ENCODE measurements at places on chromosomes 1 and 21.

DNA sequence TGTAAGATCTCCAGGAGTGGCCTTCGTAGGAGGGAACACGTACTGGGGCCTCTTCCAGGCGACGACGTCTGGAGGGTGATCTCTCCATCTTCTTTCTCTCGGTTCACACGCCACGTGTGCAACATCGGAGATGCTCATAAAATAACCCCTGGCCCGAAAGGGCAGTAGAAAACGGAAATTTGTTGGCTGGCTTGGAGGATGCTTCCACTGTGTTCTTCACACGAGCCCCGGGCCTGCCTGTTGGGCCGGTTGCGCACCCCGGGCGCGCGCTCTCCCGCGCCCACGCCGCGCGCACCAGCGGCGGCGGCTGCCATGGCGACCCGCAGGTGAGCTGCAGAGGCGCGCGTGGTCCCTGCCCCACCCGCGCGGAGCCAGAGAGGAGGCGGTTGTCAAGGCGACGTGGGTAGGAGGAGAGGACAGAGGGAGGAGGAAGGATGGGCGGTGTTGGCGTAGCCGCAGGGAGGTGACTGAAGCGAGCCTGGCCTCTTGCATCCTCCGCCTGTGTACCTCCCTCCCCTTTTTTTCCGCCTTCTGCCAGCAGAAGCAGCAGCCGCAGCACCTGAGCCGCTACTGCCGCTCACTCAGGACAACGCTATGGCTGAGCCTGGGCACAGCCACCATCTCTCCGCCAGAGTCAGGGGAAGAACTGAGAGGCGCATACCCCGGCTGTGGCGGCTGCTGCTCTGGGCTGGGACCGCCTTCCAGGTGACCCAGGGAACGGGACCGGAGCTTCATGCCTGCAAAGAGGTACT is at the start of gene ELAPOR1:
ELAPOR1 (plus strand) TSS at position 526 of the 752 bp plus-strand sequence; CDS start at position 595, 69 bp downstream.
- DNase-seq = peak; percentile 16

DNA sequence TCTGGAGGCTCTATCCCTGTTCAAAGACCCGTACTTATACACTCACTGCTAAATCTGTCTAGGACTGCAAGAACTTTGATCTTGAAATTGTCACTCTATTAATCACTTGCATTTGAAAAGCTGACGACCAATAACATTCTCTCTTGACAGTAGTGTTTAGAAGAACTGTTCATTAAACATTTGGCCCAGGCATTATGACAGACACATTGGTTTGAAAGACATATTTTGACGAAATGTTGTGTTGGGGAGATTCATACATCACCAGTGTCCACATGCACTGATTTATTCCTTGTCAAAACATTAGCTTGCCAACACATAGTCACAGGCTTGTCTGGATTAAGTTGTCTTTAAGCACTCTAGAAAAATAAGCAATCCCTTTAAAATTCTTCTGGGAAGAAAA is 951.3 kb downstream of the ADGRL2 start:
- DNase-seq = no peak

DNA sequence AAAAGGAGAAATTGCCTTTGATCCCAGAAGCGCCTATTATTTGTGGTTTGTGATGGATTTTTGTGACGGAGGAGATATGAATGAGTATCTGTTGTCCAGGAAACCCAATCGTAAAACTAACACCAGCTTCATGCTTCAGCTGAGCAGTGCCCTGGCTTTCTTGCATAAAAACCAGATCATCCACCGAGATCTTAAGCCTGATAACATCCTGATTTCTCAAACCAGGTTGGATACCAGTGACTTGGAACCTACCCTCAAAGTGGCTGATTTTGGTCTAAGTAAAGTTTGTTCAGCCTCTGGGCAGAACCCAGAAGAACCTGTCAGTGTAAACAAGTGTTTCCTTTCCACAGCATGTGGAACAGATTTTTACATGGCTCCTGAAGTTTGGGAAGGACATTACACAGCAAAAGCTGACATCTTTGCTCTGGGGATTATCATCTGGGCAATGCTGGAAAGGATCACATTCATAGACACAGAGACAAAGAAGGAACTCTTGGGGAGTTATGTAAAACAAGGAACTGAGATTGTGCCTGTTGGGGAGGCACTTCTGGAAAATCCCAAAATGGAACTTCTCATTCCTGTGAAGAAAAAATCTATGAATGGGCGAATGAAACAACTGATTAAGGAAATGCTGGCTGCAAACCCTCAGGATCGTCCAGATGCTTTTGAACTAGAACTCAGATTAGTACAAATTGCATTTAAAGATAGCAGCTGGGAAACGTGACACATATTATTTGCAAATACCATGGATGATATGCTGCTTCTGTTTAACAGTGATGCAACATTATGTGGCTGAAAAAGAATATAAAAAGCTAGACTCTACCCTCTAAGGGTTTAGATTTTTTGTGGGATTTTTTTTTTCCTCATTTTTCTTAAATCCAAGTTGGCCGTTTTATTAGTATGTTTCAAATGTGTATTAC is 10.5 kb downstream of the PDIK1L start:
- DNase-seq = peak; percentile 67

- DNase-seq = no peak
Observed at GRCh38 chr1:96721053-96721415, 550 bp upstream of the PTBP2 start.

DNA sequence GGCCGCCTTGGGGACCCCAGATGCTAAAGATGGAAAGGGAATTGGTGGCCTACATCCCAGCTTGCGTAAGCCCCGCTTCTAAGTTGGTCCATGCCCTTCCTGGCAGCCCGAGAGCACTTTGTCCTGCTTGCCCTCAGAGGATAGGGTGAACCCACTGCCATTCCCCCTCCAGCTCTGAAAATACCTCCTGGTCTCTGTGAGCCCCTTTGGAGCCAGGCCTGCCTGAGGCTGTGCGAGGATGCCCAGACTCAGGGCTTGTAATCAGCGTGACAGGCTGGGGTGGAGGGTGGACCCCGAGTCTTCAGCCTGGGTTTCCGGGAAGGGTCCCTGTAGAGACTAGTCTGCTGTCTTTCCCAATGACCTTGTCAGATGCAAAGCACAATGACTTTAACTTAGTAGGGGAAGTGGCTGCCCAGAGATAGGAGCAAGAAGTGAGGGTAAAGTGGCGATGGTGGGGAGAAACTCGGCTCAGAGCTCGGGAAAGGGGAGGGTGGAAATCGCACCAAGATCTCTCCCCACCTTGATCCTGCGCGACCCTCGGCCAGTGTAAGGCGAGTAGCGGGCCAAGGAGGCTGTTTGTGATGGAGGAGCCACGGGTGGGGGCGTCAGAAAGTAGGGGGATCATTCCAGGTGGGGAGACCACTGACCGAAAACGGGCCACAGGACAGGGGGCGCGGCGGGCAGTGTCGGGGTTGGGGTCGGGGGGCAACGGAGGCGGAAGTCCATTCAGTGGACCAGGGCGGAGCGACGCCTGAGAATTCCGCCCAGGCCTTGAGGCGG is 2.7 kb upstream of the HES3 start:
- no peak for DNase-seq

GRCh38 chr1:46224966-46225365 is 21.8 kb downstream of the LURAP1 start:
- DNase-seq = no peak

DNA sequence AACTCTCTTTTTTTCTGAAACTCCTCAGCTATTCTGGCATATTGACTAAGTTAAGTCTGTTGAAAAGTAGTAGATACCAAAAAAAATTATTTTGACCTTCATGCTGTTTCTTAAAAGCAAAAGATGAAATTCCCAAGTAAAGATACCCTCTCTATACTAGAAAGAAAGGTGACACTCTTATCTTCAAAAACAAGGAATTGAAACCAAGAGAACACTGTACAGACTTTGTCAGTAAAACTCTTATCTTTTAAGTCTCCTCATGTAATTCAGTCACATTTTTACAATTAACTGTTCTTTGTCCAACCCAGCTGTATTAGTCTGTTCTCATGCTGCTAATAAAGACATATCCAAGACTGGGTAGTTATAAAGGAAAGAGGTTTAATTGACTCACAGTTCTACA is 496.2 kb downstream of the LTN1 start:
- no peak for DNase-seq

DNA sequence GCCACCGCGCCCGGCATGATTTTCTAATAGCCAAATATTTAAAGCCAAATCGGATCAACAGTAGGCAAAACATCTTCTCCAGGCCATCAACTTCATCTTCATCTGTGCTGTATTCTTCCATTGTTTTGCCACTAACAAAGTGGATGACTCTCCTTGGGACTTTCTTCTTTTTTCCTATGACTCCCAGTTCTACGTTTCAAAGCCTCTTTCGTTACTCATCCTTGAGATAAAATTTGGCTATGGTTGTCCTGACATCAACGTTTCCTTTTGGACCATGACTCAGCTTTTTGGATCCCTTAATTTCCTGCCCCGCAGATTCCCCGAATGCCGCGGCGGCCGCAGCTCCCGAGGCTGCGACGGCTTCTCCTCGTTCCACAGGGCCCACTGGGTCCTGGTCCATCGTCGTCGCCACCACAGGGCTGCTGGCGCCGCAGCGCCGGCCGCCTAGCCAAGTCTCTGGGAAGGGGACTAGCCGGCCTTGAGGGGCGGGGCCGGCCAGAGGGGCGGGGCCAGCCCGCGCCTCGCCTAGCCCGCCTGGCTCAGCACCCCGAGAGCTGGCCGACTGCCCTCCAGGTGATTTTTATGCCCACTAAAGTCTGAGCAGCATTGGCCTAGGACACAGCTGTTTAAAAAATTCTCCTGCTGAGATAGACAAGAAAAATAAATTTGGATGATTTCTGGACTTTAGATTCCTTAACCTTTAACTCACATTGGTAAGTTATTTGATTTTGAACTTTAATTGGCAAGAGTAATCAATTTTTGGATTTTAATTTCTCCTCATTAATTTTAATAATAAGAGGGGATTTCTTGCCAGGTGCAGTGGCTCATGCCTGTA is 93.9 kb downstream of the ADCY10 start:
- DNase-seq = peak; percentile 88

DNA sequence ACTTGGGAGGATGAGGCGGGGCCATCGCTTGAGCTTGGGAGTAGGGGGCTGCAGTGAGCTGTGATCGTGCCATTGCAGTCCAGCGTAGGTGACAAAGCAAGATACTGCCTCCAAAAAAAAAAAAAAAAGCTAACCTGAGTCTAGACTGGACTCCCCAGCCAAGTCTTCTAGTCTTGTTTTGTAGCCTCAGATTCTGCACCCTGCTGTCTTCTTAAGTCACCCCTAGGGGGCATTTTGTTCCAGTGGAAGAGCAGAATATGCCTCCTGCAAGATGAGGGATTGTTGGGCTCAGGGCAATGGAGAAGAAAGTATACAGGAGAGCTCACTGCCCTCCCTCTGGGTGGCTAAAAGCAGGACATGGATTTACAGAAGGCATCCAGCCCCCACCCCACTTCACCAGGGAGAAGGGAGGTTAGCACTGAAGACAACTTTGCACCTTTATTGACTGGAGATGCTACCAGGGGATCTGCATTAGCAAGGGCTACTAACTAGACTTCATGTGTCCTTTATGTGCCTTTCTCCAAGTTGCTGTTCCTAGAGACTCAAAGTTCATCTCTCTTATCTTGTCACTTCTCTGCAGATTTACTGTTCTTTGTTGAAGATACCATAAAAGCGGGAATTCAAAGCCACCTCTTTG is 15.3 kb upstream of the RNF187 start:
- DNase-seq = peak; percentile 68

- DNase-seq = peak; percentile 83
Observed at GRCh38 chr1:225657462-225657989, 4.6 kb upstream of the ENAH start.

DNA sequence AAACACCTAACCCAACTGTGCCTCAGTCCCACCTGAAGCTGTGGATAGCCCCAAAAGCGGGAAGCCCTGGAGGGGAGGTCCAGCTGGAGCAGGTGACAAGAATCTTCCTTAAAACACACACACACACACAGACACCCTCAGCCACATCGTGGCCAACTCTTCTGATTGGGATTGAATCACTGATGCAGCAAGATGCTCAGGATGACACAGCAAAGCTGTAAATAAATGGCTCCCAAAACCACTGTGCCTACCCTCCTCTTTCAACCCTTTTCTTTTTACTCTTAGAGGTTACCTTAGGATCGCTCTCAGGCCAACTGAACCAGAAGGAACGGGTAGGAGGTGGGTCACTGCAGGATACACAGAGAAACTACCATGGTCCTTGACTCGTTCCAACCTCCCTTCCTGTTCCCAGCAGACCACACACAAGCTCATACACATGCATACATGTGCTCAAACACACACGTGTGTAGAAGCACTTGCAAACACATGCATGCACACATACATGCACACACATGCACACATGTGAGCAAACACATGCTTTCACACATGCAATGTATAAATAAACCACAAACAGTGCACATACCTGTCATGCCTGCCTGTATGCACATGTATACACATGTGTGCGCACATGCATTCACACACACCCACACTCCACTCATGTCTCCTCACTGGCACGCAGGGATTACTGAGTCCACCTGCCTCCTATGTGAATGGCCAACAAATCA is 14.4 kb downstream of the CAPN9 start:
- no peak for DNase-seq

DNA sequence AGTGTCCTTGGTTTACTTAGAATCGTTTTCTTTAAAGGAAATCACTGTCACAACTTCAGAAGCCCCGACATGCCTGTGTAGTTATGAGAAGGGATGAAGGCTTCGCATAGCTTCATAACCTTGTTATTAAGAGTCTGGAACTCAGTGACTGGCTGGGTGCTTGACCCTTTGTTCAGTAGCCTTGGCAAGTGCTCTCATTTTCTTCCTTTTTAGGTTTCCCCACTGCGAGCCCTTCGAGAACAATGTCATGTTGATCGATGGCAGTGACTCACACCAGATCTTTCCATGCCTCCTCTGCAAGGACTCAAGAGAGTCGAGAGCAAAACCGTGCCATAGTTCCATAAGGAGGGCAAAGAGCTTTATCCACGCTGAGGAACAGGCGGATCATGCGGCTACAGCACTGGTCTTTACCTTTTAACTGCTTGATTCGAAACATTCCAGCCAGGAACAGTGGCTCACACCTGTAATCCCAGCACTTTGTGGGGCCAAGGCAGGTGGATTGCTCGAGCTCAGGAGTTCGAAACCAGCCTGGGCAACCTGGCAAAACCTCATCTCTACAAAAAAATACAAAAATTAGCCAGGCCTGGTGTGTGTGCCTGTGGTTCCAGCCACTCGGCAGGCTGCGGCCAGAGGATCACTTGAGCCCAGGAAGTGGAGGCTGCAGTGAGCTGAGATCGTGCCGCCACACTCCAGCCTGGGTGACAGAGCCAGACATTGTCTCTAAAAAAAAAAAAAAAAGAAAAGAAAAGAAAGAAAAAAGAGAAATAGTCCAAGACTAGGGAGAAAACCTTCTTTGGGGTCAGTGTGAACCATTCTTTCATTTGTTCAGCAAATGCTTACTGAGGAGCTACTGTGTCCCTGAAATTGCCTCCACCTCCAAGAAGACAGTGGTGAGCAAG is 95.4 kb upstream of the ERRFI1 start:
- DNase-seq = peak; percentile 96

GRCh38 chr1:8660411-8660828 is 157.0 kb downstream of the RERE start:
- peak; percentile 88 for DNase-seq

DNA sequence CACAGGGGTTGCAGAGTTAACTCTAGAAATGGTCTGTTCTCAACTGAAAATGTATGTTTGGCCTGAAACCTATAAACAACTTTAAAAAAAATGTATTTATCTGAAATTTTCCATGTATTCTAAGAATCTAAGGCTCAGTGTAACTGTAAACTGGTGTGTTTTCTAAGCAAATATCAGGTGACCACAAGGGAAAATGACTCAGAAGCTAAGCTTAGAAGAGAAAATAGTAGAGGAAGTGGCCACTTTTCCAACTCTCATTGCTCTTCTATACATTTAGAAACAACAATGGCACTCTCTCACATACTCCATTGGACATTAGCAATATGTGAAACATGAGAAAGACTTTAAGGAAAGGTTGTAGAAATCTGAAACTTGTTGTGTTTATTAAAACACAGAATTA is 7.5 kb downstream of the TNFSF18 start:
- peak; percentile 39 for DNase-seq

- no peak for DNase-seq
Observed at GRCh38 chr1:201021630-201022492, 1.7 kb downstream of the KIF21B start.
